Right hindlimb (tissue), 1 donor: ENCODE measurements at places on chromosomes 4 and X.
A peak's percentile ranks its signal among the peaks of the same experiment; 100 is the strongest.

DNA sequence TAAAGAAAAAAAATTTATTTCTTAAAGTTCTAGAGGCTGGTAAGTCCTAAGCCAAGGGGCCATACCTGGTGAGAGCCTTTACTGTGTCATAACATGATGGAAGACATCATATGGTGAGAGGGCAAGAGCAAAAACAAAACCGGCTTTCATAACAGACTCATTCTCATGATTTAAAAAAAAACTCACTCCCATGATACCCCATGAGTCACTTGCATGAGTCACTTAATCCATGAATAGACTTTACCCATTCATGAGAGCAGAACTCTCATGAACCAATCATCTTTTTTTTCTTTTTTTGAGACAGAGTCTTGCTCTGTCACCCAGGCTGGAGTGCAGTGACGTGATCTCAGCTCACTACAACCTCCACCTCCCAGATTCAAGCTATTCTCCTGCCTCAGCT, 369.7 kb upstream of the DIAPH2 start:
- no peak for DNase-seq

DNA sequence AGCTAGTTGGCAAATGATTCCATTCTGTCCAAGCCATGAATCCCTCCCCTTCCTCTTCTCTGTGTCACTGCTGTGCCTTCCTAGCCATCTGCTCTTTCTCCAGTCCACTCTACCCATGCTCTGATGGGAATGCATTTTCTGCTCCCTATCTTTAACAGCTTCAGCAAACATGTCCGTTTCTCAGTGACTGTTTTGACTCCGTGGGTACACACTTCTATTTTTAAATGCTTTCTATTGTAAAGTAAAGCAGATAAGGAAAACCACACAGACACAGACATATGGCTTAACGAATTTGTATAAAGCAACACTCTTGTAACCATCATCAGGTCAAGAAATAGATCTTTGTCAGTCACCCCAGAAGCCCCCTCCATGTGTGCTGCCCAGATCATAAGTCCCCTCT, 72.4 kb upstream of the KLHL13 start:
- no peak for DNase-seq

DNA sequence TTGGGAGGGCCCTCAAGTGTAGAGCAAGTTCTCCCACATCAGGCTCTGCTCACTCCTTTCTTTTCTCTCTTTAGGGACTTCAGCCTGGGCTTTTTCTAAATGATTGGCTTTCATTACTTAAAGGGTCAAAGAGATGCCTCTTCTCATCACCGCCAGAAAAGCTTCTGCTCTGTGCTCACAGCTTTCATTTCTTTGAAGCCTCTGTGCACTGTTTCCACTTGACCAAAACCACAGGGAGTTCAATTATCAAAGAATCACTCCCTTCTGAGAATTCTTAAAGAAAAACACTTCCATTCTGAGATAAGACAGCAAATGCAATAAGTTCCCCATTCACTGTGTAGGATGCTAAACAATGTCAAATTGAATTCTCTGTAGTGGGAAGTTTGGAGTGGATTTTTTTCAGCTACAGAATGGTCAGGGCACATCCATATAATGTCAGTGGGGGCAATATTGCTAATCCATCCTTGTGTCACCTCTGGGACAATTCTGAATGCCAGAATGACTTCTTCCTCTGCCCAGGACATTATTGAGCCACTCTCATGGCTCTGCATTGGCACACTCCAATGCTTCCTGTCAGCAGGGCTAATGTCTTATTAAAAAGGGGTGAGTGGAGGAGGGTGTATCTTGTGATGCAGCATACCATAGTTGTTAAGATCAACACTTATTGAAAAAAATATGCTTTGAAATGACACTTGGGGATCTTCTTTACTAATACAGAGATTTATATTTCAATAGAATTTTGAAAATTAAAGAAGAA, 217.6 kb downstream of the SNCA start:
- DNase-seq: no peak

- no peak for DNase-seq
Observed at GRCh38 chrX:45719751-45720501, 519.2 kb upstream of the DIPK2B start.

- peak; percentile 19 for DNase-seq
Observed at GRCh38 chrX:30301963-30302362, 7.2 kb downstream of the NR0B1 start.

DNA sequence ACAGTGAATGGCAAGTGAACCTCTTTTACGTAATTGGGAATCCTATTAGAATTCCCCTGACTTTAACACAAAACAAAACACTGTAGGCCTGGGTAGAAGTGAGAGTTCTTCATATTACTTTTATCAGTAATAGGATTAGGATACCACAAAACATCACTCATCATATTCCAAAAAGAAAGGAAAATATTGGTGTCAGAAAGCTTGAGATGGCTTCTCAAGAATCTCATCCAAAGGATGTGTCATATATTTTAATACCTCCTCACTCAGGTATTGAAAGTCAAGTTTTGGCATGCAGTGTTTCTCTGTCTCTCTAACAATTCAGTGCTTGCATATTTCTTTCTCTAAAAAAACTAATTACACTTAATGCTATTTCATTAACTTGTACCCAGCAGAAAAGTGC, 173.2 kb downstream of the PDGFC start:
- DNase-seq: no peak

DNA sequence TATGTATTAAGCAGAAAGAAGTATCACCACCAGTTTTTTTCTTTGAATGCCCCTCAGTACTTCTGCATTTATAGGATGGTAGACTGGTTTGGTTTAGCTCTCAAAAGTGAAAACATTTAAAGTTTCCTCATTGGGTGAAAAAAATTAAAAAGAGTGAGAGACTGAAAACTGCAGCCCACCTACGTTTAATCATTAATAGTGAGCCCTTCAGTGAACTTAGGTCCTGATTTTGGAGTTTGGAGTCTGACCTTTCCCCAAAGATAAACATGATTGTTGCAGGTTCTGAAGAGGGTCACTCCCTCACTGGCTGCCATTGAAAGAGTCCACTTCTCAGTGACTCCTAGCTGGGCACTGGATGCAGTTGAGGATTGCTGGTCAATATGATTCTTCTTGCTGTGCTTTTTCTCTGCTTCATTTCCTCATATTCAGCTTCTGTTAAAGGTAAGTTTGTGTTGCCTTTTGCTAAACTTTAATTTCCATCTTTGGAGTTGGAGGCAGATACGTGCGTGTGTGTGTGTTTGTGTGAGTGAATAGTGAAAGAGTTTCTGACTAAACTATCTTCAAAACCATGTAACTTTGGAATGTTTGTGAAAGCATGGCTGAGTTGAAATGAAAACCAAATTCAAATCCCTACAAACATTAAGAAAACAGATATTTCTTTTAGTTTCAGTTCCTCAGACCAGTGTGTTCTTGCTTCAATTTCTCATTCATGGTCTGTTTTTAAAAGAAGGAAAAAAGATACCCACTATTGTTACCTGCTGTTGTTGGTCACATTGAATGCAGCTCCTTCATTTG, at the start of gene MTTP:
TSS of gene MTTP (plus strand) at position 295 of the 795 bp plus-strand sequence. CDS start at position 381, 86 bp downstream.
- DNase-seq: no peak

DNA sequence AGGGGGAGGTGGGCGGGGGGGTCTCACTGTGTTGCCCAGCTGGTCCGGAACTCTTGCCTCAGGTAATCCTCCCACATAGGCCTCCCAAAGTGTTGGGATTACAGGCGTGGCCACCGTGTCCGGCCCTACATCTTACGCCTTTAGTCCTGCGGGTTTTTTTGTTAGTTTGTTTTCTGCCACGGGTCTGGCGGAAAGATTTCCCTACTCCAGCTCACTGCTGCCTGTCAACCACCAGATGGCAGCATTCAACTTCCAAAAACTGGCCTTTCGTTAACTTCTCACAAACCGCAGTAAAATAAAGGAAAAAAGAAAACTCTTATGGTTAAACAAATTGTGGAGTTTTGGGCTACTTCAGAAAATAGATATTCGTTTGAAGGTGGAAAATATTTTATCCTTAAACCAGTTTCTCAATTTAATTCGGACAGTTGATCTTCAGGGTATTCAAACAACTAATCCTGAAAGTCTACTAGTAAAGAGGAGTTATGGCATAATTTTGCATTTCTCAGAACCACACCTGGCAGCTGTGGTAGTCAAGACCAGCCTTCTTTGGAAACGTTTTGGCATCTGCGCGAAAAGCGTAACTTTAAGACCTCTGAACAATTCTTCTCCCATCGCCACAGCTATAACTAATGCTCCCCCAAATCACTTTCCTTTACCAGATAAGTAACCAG, 41.1 kb downstream of the LUZP4 start:
- peak; percentile 59 for DNase-seq

- no peak for DNase-seq
Observed at GRCh38 chr4:69485130-69485529, 10.6 kb downstream of the UGT2B4 start.

DNA sequence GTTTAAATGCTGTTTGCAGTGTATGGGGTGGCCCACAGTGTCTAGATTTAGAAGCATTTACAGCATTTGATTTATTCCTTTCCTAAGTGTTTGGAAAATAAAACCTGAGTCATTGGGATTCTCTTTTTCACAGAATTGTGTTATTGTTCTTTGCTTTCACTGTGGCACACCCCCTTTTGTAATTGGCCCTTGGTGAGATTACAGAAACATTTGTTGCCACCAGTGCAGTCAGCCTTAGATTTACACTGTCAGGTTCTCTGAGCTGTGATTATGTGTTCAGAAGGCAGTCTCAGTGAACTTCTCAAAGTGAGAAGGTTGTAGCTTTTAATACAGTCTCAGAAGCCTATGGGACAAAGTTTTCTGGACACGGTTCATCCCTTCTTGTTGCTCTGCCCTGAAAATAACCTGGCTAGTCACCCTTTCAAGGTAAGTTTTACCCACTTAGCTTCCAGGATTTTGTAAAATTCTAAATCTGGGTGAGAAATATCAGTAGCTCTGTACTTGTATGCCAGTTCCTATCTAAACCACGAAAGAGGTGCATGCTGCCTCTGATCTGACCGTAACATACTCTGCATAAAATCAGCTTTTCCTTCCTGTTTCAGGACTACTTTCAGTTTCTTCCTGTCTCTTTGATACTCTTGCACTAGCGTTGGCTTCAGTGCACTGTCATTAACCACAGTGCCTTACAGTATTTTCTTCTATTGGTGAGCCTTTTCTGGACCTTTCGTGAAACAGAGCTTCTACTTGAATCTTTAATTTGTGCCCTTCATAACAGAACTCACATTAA, 12.6 kb downstream of the RUFY3 start:
- DNase-seq: no peak

DNA sequence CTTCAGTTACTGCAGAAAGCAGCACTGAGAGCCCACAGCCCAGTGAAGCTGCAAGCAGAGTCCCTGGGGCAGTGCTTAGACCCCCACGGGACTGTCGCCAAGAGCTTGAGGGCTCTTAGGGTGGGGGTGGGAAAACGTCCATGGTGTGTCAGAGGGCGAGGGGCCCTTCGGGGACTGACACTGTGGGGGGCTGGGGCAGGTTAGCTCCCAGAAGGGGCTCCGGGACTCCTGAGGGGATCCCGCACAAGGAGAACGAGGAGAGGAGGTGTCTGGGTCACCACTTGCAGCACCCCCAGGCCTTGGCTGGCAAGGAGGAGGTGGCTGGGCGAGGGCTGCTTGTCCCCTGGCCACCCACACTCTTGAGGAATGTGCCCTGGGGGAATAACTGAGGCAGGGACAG, 20.8 kb downstream of the NAT8L start:
- no peak for DNase-seq
